ENCODE measurements at places on chromosomes 5 and 9.

GRCh38 chr5:139146809-139147482 lies 51.2 kb downstream of the SIL1 start:
- DNase-seq, result peak; percentile 33

- no peak for DNase-seq
Observed at GRCh38 chr9:72749276-72749675, 203.6 kb downstream of the ALDH1A1 start.

DNA sequence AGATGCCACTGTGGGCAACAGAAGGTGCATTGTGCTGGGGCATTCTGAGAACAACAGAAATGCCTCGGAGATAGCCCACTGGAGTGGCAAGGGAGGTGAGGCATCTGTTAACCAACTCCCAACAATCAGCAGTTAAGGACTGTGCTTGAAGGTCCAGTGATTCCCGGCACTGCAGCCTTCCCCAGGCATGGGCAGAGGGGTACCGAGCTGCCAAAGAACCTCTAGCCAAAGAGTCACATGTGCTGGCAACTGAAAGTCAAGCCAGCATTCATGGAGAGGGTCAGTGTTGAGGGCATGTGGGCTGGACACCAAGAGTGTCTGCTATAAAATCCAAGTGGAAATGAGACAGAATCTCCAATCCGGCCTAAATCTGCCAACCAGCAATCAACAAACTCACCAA lies 149.6 kb downstream of the ASTN2 start:
- DNase-seq, result no peak

DNA sequence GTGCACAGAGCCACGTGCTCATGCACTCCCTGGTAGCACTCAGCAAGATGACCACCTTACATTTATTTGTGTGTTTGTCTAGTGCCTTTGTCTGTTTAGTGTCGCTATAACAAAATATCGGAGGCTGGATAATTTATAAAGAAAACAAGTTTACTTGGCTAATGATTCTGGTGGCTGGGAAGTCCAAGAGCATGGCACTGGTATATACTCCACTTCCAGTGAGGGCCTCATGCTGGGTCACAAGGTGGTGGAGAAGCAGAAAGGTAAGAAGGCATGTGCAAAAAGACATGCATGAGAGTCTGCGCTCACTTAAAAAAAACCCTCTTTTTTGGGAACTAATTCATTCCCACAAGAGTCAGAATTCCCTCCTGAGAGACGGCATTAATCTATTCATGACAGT lies 52.5 kb upstream of the BOD1 start:
- no peak for DNase-seq

Data from DMS79 treated with DMSO at 0.1 percent for 48 hours (cell line).